ENCODE measurements at places on chromosomes 4 and X. TPM values are rescaled to one million over a fixed set of nuclear protein-coding genes. Genes with fewer than 3 reads are reported as not detected.

The PPP4R3C gene
- not detected for total RNA-seq

- H3K27me3 ChIP-seq = no peaks in the 10 kb centered on the region
- peaks cover 3% of the 10 kb centered on the region for H3K4me1 ChIP-seq
- no peak overlapping the region for H3K4me3 ChIP-seq
- no peaks in the 10 kb centered on the region for H3K36me3 ChIP-seq
- DNase-seq = no peak
These were observed 70.4 kb downstream of the LRBA start for GRCh38 chr4:150944660-150945059.

GRCh38 chrX:124098089-124098488 is 136.6 kb downstream of the STAG2 start:
- H3K4me1 ChIP-seq = no peaks in the 10 kb centered on the region
- H3K36me3 ChIP-seq = no peaks in the 10 kb centered on the region
- no peak overlapping the region for H3K4me3 ChIP-seq
- DNase-seq = no peak
- no peaks in the 10 kb centered on the region for H3K27me3 ChIP-seq

DNA sequence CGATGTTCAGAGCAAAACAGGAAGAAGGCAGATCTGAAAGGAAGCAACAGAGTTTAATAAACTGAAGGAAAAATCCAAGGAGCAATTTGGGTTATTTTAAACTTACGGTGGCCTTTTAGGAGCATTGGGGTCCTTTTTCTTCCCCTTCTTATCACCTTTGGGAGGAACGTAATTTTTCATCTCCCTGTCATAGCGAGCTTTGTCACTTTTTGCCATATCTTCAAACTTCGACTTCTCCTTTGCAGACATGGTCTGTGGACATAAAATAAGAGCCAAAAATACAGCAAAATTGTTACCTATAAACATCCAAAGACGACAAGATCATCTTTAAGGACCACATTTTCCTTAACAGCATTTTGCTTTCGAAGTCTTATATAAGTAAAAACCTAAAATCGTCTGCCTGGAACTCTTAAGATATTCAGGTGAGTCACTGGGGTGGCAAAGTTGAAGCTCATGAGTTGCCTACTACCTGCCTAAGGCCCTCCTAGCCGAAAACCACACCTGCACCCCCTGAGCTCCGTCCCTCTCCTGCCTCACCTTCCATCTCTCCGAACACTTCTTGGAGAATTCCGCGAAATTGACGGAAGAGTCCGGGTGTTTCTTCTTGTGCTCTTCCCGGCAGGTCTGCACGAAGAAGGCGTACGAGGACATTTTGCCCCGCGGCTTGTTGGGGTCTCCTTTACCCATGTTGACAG is 1.0 kb downstream of the HMGB2 start:
- peaks cover 16% of the 10 kb centered on the region for H3K4me1 ChIP-seq
- peak overlapping the region; percentile 72 for H3K4me3 ChIP-seq
- no peaks in the 10 kb centered on the region for H3K36me3 ChIP-seq
- no peak for DNase-seq
- H3K27me3 ChIP-seq = no peaks in the 10 kb centered on the region

DNA sequence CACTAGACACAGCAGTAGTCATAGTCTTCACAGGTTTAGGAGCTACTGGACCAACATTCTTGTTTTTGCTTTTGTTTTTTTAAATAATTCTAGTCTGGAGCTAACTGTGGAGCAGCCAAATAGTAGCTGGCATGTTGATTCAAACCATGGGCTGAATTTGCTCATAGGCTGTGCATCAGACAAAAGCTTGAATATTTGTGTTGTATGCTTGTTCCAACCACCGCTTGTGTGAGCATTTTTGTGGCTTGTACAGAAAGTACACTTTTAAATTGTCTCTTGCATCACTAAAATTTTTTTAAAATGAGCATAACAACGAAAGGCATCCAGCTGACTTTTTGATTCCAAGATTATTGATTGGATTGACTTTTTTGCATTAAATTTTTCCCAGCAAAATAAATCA is 39.6 kb downstream of the CCNI start:
- no peak for DNase-seq
- H3K36me3 ChIP-seq = no peaks in the 10 kb centered on the region
- H3K27ac ChIP-seq = no peak overlapping the region
- no peaks in the 10 kb centered on the region for H3K27me3 ChIP-seq

DNA sequence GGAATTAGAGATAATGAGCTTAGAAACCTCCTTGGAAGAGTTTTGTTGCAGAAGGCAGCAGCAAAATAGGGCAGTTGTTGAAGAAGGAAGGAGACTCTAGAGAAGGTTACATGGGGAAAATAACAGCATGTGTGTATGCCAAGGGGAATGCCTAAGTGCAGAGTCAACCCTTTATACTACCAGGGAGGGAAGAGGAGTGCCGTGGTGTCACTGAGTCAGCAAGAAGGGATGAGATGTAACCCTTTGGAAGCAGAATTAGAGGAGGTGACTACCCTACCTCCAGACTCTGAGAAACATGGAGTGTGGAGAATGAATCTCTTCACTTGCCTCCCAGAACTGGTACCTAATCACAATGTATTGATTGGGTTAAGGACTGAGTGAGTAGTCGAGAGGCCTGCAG is 6.7 kb upstream of the GABRE start:
- no peaks in the 10 kb centered on the region for H3K36me3 ChIP-seq
- H3K4me1 ChIP-seq = no peaks in the 10 kb centered on the region
- no peaks in the 10 kb centered on the region for H3K27me3 ChIP-seq
- no peak overlapping the region for H3K4me3 ChIP-seq
- H3K27ac ChIP-seq = no peak overlapping the region

The GPR143 gene
- total RNA-seq = not detected

- H3K27me3 ChIP-seq = no peaks in the 10 kb centered on the region
- no peak overlapping the region for H3K27ac ChIP-seq
- H3K4me3 ChIP-seq = no peak overlapping the region
- no peak for DNase-seq
These were observed 315.2 kb downstream of the PCDH10 start for GRCh38 chr4:133464311-133464710.

DNA sequence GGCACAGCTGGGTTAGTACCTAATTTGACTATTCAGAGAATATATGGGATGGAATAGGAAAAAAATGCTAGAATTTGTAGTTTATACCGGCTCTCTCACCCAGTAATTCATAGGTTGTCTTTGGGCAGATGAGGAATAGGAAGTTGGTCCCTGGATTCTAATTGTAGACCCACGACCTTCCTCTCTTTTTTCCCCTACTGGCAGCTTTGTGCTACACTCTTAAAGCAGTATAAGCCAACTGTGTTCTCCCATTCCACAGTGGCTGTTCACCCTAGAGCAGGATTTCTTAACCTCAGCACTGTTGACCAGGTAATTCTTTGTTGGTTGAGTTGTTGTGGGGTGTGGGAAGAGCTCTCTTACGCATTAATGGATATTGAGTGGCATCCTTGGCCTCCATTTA is 92.9 kb downstream of the FNIP2 start:
- no peak overlapping the region for H3K27ac ChIP-seq
- no peaks in the 10 kb centered on the region for H3K27me3 ChIP-seq
- H3K36me3 ChIP-seq = peaks cover 26% of the 10 kb centered on the region
- no peak for DNase-seq
- H3K4me3 ChIP-seq = no peak overlapping the region

The USP27X gene
- total RNA-seq = 3.7 TPM

The C1QTNF7 gene
- total RNA-seq = not detected

DNA sequence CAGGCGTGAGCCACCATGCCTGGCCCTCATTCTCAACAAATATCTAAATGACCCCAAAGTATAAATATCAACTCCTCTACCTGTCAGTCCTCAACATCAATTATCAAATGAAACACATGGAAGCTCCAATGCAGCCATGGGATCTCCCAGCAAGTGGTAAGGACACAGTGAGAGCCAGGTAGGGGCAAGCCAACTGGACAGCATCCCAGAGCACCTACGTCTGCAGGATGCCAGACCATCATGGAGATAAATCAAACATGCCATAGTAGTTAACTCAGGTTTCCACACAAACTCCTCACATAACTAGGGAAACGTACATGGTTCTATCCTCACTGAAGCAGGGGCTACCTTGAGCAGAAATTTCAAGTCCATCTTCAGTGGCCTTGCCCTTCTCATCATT is 159.9 kb upstream of the MED14 start:
- H3K4me1 ChIP-seq = no peaks in the 10 kb centered on the region
- H3K4me3 ChIP-seq = no peak overlapping the region
- no peak overlapping the region for H3K27ac ChIP-seq
- peaks cover 2% of the 10 kb centered on the region for H3K27me3 ChIP-seq
- DNase-seq = no peak

DNA sequence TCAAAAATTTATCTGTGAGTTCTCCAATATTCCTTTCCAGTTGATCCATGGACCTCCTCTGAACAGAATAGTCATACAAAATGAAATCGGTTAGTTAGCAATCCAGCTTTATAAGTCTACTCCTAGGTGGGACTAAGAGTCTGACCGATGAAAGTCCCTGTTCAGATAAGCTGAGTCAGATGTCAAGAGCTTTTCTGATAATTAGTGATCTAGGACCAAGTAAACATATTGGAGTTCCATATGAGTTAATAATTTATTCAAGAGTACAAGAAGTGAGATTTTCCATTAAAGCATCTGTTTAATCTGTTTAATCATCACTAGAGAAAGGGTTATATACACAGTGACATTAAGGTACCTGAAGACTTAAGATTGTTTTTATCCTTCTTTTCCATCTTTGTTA is 74.7 kb downstream of the UGT8 start:
- H3K4me3 ChIP-seq = no peak overlapping the region
- H3K4me1 ChIP-seq = no peaks in the 10 kb centered on the region
- H3K27me3 ChIP-seq = no peaks in the 10 kb centered on the region
- no peak for DNase-seq

- no peaks in the 10 kb centered on the region for H3K36me3 ChIP-seq
- DNase-seq = no peak
- no peak overlapping the region for H3K27ac ChIP-seq
- H3K27me3 ChIP-seq = no peaks in the 10 kb centered on the region
These were observed 99.5 kb upstream of the FAM9B start for GRCh38 chrX:9133426-9133825.

The CRMP1 gene
- 0.28 TPM for total RNA-seq

The SH3BGRL gene
- total RNA-seq = 76.0 TPM

DNA sequence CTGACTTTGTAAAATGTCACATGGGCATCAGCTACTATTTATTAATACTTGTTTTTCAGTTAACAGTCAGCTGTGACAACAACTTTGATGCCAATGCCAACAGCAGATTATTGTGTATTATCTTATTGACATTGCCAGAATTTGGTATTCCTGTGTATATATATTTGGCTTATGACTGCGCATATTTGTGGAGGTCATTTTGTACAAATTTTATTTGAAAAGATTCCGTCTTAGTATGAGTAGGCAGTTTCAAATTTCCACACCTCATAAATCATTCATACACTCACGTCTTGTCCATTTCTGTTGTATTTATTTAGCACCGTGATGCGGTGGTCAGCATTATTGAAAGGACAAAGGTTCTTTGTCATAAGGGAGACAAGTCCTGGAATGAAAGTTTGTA is 558.2 kb upstream of the NDST4 start:
- DNase-seq = no peak
- H3K27ac ChIP-seq = no peak overlapping the region
- H3K4me1 ChIP-seq = no peaks in the 10 kb centered on the region
- no peak overlapping the region for H3K4me3 ChIP-seq
- no peaks in the 10 kb centered on the region for H3K27me3 ChIP-seq

- H3K36me3 ChIP-seq = peaks cover 16% of the 10 kb centered on the region
- H3K4me1 ChIP-seq = no peaks in the 10 kb centered on the region
- H3K27me3 ChIP-seq = no peaks in the 10 kb centered on the region
- no peak for DNase-seq
These were observed 31.5 kb downstream of the TMEM184C start for GRCh38 chr4:147648656-147649055.

The SYP gene
- 0.89 TPM for total RNA-seq

GRCh38 chr4:189600718-189601435 is 339.8 kb upstream of the FRG1 start:
- H3K27ac ChIP-seq = no peak overlapping the region
- no peaks in the 10 kb centered on the region for H3K4me1 ChIP-seq

The UBA1 gene
- total RNA-seq = 149 TPM

The NKX3-2 gene
- not detected for total RNA-seq

The CCDC160 gene
- not detected for total RNA-seq

The CTAG1A gene
- total RNA-seq = not detected

DNA sequence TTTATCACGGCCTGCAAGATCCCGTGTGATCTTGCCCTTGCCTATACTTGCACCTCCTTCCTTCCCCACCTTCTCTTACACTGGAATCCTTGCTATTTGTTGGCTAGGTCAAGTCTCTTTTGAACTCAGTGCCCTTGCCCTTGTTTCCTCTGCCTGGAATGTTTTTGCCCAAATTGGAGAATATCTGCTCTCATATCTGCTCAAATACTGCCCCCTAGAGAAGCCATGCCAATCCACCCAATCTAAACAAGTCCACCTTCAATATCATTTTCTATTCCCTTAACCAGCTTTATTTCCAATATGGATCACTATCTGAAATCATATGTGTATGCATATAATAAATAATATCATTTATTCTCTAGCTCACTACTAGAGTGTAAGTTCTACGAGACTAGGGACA is 1044.2 kb upstream of the FTHL17 start:
- no peak overlapping the region for H3K27ac ChIP-seq
- H3K27me3 ChIP-seq = no peaks in the 10 kb centered on the region
- no peak for DNase-seq
- no peaks in the 10 kb centered on the region for H3K36me3 ChIP-seq
- no peak overlapping the region for H3K4me3 ChIP-seq
- no peaks in the 10 kb centered on the region for H3K4me1 ChIP-seq

The PABPC5 gene
- total RNA-seq = not detected

DNA sequence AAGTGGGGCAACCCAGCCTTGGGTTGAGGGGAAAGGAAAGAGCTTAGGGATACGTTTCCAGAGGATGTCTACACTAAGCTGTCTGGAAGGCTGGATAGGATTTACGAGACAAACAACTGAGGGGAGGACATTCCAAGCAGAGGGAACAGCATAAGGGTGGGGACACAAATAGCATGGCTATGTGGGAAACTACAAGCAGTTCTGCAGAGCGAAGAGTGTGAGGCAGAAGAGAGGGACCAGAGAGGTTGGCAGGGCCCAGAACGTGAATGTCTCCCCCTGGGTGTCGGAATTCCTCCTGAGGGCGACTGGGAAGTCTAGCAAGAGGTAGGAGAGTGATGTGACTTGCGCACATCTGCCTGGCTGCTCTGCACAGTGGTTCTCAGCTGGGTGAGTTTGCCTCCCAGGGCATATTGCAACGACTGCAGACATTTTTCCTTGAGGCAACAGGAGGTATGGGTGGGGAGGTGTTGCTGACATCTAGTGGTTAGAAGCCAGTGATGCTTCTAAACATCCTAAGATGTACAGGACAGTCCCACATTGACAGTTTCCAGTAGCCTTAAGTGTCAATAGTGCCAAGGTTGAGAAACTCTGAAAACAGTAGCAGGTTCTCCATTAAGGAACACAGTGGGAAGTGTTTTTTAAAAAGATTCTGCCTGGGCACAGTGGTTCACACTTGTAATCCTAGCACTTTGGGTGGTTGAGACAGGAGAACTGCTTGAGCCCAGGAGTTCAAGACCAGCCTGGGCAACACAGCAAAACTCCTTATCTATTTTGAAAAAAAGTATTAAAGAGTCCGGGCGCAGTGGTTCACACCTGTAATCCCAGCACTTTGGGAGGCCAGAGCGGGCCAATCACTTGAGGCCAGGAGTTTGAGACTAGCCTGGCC is 9.2 kb downstream of the NDUFA1 start:
- no peaks in the 10 kb centered on the region for H3K27me3 ChIP-seq
- no peak overlapping the region for H3K27ac ChIP-seq
- H3K4me1 ChIP-seq = no peaks in the 10 kb centered on the region

The IQSEC2 gene
- 1.4 TPM for total RNA-seq

All from T-cell (primary cell).